ENCODE measurements at places on chromosomes 7 and 10.

- DNase-seq, result no peak
Observed at GRCh38 chr7:95581467-95581866, 14.8 kb downstream of the PDK4 start.

GRCh38 chr10:30529373-30529998 lies 95.5 kb downstream of the MAP3K8 start:
- DNase-seq, result peak; percentile 76

DNA sequence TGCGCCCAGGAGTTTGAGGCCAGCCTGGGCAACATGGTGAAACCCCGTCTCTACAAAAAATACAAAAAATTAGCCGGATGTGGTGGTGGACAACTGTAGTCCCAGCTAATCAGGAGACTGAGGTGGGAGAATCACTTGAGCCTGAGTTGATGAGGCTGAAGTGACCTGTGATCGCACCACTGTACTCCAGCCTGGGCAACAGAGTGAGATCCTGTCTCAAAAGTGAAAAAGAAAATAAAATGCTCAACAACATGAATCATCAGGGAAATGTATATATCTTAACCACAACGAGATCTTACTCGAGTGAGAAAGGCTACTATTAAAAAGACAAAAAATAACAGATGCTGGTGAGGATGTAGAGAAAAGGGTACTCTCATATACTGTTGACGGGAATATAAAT lies 72.7 kb downstream of the JMJD1C start:
- no peak for DNase-seq

DNA sequence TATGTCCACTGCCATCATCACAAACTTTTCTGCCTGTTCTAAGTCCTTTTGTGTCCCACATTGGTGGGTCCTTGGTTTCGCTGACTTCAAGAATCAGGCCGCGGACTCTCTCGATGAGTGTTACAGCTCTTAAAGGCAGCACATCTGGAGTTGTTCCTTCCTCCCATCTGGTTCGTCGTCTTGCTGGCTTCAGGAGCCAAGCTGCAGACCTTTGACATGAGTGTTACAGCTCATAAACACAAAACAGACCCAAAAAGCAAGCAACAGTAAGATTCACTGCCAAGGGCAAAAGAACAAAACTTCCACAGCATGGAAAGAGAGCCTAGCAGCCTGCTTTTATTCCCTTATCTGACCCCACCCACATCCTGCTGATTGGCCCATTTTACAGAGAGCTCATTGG lies 30.2 kb downstream of the ASNS start:
- no peak for DNase-seq

GRCh38 chr7:31516680-31517502 lies 3.0 kb downstream of the ITPRID1 start:
- no peak for DNase-seq

DNA sequence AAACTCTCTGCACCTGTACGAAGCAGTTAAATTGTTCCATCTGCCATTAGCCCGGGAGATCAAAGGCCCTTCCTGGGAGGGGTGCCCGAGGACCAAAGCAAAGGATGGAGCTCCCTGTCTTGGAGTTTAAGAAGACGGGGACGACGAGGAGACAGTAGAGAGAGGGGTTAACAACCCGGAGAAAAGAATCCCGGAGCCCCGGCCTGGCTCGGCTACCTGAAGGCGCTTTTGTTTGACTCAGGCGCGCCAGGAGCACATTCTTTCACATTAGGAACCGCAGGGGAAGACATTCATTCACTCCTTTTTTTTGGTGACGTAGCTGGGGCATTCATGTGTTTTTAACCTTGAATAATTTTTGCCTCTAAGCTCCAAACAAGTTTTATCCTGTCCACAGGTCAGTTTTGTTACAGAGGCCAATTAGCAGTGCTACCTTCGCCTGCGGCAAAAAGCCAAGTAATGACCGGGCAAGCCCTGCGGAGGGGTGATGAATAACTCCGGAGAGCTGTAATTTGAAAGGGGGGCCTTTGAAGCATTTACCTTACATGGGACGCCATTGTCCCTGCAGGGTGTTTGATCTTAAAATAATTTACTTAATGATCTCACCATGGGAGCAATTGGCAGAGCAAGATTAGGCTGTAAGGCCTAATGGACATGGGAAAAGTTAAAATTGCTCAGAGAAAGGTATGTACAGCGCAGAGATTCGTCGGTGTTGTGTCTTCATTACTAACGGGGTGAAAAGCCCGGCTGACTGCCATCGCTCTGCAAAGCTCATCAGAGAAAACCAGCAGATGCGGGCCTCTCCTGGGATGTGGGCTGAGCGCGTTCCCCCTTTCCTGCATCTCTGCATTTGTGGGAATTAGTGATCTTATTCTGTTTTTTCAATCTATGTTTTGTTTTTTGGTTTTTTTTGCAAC lies 258.0 kb upstream of the SP4 start:
- DNase-seq, result no peak

GRCh38 chr10:54905578-54906192 lies 104.7 kb upstream of the PCDH15 start:
- no peak for DNase-seq

- DNase-seq, result no peak
Observed at GRCh38 chr7:4607311-4607729, 74.8 kb upstream of the FOXK1 start.

DNA sequence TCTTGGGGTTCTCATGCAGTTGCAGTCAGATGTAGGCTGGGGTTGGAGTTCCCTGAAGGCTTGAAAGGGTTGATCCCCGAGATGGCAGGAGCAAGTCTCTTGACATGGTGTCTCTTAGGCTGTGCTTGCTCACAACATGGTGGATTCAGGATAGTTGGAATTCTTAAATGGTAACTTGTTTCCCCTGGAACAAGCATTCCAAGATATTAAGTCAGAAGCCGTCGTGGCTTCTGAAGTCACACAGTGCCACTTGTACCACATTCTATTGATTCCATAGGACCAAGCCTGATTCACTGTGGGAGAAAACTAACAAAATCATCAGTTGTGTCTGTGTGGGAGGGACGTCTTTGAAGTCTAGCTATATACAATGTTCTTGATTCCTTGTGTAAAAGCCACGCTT lies 3.5 kb upstream of the SLC35B4 start:
- no peak for DNase-seq

DNA sequence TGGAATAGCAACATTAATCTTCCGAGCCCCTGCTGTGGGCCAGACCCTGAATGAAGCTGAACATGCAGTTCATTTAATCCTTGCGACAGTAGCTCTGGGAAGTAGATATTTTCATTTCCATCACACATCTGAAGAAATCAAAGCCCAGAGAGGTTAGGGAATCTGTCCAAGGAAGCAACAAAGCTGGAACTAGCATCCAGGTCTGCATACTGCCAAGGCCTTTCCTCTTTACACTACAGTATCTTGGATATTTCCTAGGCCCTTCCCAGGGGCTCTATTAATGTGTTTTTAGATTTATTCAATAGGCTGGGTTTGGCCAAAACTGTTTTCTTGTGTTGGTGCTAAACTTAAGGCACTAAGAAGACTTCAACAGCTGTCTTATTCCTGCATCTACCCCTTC lies 48.1 kb downstream of the FAM13C start:
- DNase-seq, result no peak

DNA sequence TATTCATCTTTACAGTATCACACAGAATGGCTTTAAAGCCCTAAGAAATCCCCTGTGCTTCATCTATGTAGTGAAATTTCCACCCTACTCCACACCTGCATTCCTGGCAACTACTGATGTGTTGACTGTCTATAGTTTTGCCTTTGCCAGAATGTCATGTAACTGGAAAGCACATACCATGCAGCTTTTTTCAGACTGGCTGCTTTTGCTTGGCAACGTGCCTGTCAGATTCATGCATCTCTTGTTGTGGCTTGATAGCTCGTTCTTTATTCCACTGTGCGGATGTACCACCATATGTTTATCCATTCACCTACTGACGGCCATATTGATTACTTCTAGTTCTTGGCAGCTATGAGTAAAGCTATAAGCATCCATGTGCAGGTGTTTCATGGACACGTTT lies 30.6 kb downstream of the RBM17 start:
- DNase-seq, result no peak

- no peak for DNase-seq
Observed at GRCh38 chr10:121240556-121240955, 357.7 kb downstream of the FGFR2 start.

DNA sequence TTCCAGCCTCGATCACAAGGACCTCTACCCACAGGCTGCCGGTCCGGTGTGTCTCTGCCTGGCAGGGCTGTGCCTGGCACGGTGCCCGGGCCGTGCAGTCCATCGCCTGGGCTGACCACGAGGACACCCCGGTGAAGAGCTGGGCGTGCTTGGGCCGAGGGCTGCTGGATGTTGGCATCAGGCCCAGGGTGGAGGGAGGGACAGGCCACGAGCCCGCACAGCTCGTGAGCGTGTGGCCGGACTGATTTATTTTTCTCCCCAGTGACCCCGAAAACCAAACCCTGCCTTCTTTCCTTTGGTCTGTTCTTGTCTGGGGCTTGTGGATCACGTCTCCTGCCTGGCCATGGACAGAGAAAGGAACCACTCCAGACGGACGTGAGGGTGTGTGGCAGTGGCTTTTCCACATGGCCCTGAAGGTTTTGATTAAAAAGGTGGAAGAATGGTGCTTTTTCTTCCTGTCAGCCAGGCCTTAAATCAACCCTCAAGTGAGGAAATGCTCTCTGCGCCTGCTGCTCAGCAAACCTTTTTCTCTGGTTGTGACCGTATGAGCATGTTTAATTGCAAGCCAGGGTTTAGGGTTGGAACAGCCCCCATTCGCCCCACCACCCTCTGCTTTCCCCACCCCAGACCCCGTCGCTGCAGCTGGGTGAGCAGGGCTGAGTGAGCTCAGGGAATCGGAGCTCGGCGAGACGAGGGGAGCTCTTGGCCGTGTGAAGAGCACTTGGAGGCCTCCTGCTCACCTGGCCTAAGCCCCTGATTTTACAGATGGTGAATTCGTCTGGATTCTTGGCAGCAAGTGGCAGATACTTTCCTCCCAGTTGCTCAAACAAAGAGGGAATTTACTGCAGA lies 130.1 kb downstream of the RGS10 start:
- no peak for DNase-seq
